Fibroblast of skin of right biceps (primary cell): ENCODE measurements at places on chromosomes 3 and 15.

- DNase-seq = no peak
Measured at GRCh38 chr3:113573728-113574127, 41.4 kb downstream of the SIDT1 start.

GRCh38 chr3:70053293-70053692 is 53.8 kb downstream of the SAMMSON start:
- peak; percentile 58 for DNase-seq

DNA sequence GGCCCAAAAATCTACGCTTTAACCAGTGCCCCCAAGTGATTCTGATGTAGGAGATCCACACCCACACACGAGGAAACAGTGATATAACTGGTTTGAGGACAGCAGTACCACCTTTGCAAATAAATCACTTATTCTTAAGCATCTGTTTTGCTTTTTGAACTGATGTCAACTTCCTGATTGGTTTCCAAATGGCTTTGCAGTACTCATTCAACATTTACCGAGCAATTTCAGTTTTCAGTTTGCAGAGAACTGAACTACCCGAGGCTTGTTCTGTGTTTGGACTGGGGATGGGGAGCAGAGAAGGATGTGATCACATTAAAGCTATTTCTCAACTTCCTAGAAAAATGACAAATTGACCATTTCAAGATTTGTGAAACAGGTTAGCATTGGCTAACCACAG is 1.1 kb upstream of the GYG1 start:
- no peak for DNase-seq

DNA sequence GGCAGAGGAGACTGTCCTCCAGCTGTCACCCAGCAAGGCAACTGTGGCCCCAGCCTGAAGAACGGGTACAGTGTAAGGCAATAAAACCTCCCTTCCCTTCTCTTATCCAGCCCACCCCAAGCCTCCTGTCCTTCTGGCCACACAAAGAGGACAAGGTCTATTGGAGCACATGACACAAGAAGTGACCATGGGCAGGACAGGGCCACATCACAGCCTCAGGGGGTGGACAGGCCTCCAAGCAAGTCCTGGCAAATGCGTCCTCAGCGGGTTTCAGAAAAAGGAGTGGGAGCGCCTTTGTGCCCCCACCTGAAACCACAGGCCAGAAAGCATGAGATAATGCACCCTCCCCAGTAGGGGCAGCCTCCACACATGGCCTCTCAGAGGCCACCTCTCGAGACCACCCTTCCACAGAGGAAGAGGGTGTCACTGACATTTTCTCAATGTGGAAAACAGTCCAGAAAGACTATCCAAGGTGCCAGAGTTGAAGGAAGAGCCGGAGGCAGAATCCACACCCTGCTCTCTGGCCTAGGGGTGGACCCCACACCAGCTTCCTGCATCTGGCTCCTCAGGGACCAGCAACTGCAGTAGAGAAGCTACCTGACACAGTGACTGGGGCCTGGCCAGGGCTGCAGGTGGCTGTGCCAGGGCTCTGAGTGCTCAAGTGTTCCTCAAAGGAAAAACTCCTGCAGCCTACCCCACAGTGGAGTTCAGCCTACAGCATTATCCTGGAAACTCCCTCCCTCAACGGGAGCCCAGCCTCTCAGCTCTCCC is 43.9 kb downstream of the CCDC12 start:
- DNase-seq = no peak

DNA sequence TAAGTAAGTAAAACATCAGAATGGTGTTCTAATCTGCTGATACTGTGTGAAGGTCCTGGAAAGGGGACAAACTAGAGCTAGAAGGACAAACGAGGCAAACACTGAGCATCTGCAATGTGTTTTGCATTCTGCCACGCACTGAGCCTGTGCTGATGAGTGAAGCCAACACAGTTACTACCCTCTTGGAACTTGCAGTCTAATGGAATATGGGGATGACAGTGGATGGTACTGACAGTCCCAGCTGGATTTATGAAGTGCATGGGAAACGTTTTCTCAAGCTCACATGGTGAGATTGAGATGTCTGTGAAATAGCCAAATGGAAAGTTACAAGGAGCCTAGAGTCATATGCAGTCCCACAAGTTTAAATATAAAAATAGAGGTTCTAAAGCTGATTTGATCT is 86.6 kb downstream of the FOXB1 start:
- DNase-seq = no peak

DNA sequence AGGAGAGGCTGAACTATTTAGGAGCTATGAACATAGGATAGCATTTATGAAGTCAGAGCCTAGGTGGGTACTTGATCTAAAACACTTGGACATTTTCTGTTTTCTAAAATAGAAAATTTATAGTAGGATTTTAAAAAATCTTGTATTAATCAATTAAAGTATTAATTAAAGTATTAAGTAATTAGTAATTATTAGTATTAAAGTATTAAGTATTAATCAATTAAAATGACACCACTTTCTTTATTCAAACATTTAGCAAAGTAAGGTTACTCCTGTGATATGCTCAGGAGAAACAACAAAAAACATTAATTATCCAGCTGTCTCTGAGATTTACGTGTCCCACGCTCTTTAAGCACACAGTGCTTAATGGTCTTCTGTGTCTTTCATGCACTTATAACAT is 32.2 kb downstream of the CHCHD4 start:
- DNase-seq = no peak

GRCh38 chr3:30666572-30667279 is 60.3 kb downstream of the TGFBR2 start:
- DNase-seq = no peak

GRCh38 chr3:196220587-196220986 is 4.3 kb downstream of the SLC51A start:
- no peak for DNase-seq

- no peak for DNase-seq
Measured at GRCh38 chr3:127801731-127802313, 20.5 kb downstream of the MGLL start.

DNA sequence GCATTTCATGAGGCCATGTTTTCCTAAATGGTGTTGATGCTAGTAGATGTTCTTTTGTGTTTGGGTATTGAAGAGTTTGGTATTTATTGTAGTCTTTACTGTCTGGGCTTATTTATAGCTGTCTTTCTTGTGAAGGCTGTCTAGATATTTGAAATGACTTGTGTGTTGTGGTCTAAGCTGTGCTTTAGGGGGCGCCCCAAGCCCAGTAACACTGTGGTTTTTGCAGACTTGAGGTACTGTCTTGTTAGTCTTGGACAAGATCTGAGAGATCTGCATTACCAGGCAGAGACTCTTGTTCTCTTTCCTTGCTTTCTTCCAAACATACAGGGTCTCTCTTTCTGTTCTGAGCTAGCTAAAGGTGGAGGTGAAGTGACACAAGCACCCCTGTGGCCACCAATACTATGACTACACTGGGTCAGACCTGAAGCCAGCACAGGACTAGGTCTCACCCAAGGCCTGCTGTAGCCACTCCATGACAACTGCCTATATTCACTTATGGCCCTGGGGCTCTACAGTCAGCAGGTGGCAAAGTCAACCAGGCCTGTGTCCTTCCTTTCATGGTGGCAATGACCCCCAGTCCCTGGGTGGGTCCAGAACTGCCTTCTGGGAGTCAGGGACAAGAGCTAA is 152.1 kb upstream of the TBC1D5 start:
- DNase-seq = peak; percentile 44

DNA sequence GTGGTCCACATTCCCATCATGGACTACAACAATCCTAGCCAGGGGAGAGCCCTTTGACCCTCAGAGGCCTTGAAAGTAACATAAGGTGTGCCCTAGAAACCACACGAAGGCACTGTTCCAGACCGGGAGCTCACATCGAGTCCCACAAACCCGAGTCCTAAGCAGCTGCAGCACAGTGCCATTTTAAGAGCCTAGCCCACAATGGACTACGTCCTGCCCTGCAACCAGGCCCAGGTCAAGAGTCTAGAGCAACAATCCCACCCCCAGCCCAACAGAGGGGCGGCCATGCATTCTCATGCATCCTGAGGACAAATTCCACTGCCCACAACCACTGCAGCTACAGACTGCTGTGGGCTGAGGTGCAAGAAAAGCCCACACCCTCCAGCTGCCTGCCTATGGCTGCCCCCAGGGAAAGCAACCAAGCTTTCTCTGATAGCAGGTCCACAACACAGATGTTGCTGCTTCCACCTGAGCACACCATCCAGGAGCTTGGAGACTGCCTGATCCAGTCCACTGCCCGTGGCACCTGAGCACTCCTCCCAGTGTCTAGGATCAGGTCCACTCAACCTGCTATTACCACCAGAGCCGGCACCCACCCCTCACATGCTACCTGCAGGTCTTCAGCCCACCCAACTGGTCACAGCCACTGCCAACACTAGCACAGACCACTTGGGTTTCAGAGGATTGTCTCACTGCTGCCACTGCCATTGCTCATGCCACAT is 56.8 kb downstream of the IGSF11 start:
- DNase-seq = no peak

DNA sequence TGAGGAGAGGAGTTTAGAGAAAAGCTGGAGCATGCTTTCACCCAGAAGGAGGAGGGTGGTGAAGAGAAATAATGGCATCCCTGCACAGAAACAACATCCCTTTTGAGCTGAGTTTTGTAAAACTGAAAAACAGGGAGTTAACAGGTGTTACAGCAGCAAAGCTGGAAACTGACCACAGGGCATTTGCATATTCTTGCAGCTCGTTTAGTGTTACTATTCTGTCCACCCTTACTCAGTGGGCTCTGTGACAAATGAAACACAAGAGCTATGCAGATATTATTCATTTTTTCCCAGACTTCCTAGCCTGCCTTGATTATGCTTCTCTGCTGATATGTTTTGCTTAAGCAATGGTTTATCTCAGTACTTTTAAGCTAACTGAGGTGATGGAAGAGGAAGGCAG is 272.0 kb downstream of the NEK10 start:
- DNase-seq = no peak

- DNase-seq = no peak
Measured at GRCh38 chr3:49124991-49125670, 4.5 kb upstream of the USP19 start.

DNA sequence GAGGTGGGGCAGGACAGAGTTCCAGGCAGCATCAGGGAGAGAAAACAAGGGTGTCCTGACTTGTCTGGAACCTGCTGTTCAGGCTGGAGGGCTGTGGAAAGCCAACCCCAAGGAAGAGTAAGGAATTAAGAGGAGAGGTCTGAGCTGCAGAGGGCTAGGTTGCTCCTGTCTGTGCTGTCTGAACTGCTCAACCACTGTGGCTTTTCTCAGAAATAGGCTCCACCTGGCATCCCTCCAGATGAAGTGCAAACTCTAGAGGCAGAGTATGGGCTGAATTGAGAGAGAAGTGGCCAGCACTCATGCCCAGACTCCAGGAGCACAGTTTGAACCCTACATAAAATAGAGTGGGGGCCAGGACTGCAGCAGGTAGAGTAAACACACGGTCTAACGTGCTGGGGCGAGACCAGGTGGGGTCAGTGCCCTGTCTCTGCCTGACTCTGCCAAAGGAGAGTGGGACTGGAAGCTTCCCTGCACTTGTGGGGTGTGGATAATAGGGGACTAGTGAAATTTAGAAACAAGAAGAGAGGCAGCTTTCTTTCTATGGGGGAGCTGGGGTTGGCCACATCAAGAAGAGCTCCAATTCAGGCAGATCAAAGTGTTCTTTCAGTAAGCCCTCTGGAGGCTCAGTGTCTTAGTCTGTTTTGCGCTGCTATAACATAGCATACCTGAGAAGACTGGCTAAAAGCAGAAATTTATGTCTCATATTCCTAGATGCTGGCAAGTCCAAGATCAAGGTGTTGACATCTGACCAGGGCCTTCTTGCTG is 28.0 kb upstream of the MNS1 start:
- no peak for DNase-seq

DNA sequence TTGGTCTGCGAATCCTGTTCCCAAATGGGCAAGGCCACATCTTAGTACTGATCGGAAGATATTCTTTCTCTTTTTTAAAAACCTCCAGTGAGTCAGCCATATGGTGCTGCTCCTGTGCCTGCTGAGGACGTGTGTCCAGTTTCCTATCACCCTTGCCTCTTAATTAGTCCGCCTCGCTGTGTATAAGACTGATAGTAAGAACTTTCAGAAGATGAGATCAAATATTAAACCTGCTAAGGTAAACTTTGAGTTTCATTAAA is 612 bp downstream of the UBA5 start:
- peak; percentile 28 for DNase-seq

- peak; percentile 79 for DNase-seq
Measured at GRCh38 chr15:26891448-26892181, 24.8 kb downstream of the GABRA5 start.

DNA sequence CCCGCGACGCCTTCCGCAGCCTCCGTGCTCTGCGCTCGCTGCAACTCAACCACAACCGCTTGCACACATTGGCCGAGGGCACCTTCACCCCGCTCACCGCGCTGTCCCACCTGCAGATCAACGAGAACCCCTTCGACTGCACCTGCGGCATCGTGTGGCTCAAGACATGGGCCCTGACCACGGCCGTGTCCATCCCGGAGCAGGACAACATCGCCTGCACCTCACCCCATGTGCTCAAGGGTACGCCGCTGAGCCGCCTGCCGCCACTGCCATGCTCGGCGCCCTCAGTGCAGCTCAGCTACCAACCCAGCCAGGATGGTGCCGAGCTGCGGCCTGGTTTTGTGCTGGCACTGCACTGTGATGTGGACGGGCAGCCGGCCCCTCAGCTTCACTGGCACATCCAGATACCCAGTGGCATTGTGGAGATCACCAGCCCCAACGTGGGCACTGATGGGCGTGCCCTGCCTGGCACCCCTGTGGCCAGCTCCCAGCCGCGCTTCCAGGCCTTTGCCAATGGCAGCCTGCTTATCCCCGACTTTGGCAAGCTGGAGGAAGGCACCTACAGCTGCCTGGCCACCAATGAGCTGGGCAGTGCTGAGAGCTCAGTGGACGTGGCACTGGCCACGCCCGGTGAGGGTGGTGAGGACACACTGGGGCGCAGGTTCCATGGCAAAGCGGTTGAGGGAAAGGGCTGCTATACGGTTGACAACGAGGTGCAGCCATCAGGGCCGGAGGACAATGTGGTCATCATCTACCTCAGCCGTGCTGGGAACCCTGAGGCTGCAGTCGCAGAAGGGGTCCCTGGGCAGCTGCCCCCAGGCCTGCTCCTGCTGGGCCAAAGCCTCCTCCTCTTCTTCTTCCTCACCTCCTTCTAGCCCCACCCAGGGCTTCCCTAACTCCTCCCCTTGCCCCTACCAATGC is 2.0 kb downstream of the ISLR start:
- DNase-seq = no peak

GRCh38 chr15:84033793-84034553 is 201.6 kb upstream of the GOLGA6L4 start:
- peak; percentile 4 for DNase-seq

GRCh38 chr15:85474700-85475316 is 94.4 kb downstream of the AKAP13 start:
- DNase-seq = peak; percentile 19

DNA sequence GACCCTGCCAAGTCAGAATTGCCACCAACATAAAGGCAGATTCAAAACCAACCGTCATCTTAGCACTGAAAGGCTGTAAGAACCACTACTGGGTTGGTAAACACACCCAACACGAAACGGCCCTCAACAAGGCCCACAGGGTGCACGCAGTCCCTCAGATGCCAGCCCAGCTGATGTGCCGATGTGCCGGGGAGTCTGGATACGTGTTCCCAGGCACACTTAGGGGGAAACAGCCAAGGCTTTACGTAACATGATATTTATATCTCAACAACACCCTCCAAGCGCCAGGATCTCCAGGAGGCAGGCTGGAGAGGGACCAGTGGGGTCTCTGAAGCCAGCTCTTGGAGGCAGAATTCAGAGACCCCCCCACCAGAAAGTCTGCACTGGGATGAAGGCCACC is 14.2 kb downstream of the POC1A start:
- DNase-seq = no peak

- DNase-seq = no peak
Measured at GRCh38 chr3:106425916-106426315, 557.1 kb upstream of the CBLB start.
